ENCODE measurements at places on chromosomes 3 and 15.

DNA sequence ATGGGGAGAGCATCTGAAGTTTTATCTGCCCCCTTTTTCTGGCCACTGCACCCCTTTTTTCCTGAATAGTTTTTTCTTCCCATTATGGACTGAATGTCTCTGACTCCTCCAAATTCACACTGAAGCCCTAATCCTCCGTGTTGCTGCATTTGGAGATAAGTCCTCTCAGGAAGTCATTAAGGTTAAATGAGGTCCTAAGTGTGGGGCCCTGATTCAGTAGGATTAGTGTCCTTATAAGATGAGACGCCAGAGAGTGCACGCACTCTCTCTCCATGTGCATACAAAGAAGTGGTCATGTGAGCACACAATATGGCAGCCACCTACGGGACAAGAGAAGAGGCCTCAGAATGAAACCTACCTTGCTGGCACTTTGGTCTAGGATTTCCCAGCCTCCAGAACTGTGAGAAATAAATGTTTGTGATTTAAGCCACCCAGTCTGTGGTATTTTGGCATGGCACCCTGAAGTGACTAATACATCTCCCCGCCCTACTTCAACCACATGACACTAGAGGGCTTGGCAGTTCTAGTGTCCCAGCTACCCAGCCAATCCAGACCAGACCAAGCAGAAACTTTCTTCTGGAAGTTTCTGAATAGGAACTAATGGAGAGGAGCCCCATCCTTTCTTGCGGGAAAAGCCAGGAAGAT is 191.3 kb downstream of the PDE8A start:
- DNase-seq: no peak

- no peak for DNase-seq
These were observed 12.9 kb downstream of the HEG1 start for GRCh38 chr3:125042725-125043406.

DNA sequence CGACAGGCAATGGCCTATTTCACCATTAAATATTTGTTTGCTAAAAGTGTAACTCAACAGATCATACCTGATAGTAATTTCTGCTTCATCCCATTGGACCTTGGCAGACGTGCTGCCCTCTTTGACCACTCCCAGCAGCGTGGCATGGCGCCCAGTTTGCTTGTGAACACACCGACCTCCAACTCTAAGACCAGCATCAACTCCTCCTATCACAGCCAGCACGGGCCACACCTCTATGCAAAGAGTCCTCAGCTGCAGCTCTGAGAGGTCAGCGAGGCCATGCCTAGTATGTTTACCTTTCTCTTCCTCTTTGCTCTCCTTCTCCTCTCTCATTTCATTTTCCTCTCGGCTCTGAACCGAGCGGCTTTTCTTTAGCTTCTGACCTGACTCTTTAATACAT is 80.6 kb downstream of the FBXL22 start:
- DNase-seq: no peak

DNA sequence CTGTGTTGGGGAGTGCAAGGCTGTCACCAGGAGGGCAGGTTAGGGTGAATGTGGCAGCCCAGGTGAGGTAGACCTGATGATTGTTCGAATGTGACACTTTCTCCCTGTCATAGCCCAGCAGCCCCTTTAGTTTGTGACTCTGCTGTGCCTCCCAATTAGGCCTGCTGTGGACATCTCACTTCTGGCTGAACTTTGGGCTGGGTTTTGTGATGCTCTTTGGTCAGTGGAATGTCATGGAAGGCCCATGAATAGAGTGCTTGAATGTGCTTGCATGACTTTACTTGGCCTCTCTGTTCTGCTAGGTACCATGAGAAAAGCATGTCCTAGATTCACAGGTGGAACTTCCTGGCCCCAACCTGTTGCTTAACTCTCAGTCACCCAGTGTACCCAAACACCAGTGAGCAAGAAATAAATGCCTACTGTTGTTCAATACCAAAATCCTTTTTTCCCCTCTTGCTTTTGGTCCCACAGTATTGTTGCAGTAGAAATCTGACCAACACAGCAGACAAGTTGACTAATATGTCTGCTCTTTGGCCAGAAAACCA is 249.7 kb downstream of the PTPRG start:
- DNase-seq: no peak

- no peak for DNase-seq
These were observed 160.4 kb upstream of the KCNH8 start for GRCh38 chr3:18987862-18988447.

GRCh38 chr3:40995271-40995670 is 204.0 kb upstream of the CTNNB1 start:
- DNase-seq: no peak

GRCh38 chr3:71582036-71582611 is 1.4 kb downstream of the FOXP1 start:
- no peak for DNase-seq

DNA sequence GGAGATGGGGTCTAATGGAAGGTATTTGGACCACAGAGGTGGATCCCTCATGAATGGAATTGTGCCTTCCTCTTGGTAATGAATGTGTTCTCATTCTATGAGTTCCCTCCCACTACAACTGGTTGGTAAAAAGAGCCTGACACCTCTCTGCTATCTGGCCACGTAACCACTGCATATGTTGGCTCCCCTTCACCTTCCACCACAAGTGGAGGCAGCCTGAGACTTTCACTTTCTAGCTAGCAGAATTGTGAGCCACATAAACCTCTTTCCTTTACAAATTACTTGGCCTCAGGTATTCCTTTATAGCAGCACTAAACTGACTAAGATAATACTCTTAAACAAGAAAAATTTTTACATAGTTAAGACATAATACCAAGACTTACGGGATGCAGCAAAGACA is 155.3 kb downstream of the NR1I2 start:
- no peak for DNase-seq

DNA sequence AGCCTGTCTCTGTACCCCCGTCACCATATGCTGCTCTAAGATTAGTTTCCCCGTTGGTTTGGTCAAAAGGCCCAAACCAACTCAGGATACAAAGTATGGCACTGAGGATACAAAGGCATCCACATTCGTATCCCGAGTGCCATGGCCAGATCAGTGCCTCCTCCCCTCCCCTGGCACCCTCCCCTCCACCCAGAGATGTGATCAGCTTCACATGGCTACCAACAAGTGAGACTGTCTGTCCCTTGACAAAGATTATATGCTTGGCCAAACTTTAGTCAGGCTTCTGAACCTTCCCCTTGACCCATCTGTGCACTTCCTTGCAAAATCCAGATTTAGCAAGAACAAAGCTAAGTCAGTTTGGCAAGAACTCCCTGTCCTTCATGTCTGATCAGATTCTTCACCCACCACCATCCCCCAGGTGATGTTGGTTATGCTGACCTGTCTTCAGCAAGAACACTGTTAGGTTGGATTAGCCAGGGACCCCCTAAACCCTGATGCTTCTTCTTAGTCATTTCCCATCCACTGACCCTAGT is 61.7 kb downstream of the KLF15 start:
- no peak for DNase-seq

DNA sequence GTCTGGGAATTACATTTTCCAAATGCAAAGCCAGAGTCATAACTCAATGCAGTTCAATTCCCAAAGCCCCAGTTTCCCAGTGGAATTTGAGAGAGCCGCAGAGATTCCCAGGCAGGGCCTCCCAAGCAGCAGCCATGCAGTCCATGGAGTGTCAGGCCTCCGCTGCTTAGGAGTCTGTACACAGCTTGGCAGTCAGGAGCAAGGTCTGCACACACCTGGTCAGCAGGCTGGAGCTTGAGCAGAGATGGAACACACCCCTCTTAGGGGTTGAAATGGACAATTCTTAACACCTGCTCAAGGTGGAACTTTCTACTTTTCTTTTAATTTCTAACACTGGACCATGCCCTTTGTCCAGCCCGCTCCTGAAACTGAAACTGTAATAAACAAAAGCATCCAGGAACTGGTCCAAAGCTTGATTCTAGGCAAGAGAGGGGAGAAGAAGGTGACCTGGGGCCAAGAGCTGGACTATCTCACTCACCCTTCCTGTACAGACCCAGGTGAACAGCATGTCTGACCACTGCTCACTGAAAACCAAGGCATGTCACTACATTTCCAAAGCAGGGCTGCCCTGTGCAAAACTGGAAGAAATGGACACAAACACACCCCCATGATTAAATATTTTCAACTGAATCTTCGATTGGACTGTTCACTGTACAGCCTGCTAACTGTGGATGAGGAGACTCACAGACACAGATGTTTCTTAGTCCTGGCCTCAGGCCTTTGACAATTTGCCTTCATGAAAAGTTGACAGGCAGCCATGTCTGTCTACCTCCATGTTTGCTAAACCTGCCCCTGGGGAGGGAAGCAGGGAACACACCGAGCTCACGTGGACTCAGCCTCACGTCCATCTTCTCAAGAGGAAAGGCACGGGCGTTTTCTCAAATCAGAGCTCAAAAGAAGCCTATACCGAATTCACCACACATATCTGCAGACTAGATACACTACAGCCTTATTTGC is 48.6 kb upstream of the DUSP7 start:
- DNase-seq: no peak

DNA sequence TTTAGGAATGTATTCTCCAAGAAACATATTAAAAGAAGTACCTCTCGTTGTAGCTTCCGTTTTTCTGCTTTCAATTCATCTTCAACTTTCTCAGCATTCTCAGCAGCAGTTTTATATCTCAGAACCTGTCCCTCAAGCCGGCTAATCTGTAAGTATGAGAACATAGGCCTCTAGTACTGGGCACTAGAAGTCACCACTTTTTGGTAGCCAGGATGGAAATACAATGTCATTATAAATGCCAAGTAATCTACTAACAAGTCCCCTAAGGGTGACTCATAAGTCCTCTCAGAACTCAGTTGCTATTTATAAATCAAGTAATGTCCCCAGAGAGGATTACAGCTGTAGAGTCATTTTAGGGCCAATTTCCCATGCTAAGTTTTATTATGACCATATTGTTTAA is 61.1 kb downstream of the MLH1 start:
- DNase-seq: no peak

DNA sequence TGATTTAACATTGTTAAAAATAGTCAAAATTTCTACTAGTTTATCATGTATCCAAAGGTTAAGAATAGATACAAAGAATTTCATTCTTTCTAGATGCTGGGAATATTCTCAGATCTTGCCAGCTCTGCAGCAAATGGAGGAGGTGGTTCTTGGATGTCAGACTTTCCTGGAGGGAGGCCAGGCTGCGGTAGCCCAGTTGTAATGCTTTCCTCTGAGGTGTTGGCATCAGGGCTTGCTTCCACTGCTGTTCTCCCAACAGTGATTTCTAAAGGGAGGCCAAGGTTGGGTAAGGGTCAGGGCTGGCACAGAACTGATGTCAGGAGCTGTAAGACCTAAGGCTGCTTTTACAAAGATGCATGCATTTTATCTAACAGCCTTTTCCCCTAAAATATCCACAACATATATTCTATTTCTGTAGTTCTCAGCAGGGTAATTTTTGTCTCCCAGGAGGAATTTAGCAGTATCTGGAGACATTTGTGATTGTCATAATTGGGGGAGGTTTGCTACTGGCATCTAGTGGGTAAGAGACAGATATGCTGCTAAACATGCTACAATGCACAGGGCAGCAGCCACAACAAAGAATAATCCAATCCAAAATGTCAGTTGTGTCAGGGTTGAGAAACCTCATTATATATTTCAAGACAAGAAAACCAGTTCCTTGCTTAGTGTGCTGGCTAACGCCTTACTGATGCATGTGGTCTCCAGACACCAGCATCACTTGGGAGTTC is 42.0 kb upstream of the SPTSSB start:
- DNase-seq: no peak

DNA sequence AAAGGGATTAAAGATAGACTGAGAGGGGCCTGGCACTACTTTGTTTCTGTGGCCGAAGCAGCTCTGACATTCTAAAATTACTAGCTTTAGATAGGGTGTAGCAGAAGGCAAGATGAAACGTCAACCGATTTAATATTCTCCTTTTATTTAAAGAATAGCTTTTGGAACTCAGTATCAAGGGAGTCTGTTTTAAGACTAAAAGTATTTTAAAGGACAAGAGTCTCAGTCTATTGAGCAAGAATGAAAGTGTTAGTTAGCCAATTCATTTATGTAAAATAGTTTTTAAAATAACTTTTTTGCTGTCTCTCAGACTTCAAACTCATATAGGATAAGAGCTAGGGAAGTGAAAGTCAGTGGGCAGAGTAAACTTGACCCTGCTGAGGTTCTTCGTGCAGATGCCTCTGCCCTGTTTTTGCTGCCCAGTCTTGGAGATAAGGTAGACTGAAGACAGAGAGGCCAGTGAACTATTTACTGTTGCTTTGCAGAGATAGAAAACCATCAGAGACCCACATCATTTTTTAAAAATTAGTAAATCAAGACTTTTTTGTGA is 1090.9 kb downstream of the ROBO2 start:
- no peak for DNase-seq

GRCh38 chr3:145518639-145519038 is 642.3 kb downstream of the PLOD2 start:
- no peak for DNase-seq

DNA sequence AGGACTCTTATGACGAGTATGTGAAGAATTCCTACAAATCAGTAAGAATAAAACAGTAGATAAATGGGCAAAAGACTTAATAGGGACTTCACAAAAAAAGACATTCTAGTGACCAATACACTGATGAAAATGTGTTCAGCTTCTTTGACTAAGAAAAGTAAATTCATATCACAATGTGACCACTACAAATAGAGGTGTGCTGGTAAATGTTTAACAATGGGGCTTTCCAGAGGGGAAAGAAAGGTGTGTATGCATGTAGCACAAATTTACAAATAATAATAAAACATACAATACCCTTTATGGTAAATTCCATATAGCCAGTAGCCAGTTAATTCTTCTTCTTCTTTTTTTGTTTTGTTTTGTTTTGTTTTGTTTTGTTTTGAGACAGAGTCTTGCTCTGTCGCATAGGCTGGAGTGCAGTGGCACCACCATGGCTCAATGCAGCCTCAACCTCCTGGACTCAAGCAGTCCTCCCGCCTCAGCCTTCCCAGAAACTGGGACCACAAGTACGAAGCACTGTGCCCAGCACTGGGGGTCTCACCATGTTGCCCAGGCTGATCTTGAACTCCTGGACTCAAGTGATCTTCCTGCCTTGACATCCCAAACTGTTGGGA is 17.5 kb upstream of the NMD3 start:
- DNase-seq: no peak

GRCh38 chr3:72446218-72447058 is 401.8 kb downstream of the SHQ1 start:
- peak; percentile 11 for DNase-seq

DNA sequence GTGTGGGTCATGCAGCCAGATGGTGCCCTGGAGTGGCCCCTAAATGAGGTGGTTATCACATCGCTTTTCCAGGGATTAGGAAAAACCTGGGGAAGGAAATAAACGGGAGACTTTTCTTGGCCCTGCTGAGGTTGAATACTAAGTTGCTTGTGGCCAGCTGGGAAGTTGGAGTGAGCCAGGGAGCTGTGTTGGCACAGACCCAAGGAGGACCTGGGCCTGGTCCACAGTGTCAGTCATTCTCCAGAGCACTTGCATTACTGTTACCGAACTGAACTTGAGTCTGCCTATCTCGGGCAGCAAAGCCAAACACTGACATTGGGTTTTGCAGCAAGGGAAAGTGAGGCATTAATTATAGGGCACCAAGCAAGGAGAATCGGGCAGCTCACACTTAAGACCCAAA is 339.0 kb downstream of the GABRB3 start:
- DNase-seq: no peak

GRCh38 chr3:122619040-122619439 is 41.6 kb downstream of the PARP15 start:
- DNase-seq: no peak
